ENCODE measurements at places on chromosomes 4 and X.

DNA sequence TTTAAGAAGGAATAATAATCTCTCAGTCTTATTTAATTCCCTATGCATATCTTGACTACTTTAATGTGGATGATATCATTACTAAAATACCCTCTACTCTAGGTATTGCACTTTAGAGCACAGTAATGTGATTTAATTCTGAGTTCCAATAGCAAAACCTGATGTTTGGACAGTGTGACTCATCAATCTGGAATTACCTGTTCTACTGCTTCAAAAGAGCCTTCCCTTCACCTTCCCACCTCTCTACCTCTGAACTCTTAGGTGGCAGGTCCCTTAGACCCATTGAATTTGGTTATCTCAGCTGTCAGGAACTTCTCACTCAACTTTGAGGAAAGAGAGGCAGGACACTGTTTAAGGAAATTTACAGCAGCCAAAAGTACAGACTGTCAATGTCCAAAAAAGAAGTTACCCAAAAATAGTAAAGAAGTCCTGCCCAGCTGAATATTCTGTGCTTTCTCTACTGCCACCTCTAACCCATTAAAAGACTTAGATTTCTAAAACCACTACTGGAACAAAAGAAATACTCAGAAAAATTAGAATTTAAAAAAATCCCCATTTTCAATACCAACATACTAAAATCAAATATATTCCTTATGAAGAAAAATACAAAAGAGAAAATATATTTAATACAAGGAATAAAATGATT lies 123.1 kb upstream of the GPM6A start:
- no peak for DNase-seq

- DNase-seq: no peak
Observed at GRCh38 chrX:119984652-119985051, 41.1 kb upstream of the NKAP start.

DNA sequence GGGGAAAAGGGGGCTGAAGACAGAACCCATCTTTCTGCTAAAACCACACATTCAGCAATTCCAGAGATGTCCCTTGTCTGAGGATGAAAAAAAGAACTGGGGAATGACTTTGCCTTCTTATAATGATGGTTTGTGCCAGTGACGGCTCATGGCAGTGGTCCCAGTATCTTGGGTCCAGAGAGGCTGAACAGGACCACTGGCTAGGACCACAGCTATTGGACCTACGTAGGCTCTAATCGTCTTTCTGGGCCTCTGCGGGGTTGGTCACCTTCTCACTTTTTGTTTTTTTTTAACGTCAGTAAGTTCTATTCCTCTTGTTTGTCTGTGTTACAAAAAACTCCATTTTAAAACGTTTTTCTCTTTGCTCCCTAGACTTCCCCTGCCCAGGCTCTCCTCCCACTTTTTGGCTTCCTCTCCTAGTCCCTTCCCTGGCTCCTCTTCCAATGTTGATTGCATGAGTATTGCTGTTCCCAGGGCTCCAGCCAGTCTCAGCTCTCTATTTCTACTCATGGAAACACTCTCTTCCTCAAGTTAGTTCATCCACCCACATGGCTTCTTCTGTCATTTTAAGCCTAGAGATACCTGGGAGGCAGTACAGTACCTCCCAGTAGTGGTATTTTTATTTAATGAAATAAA lies 52.6 kb upstream of the STX18 start:
- DNase-seq: no peak

DNA sequence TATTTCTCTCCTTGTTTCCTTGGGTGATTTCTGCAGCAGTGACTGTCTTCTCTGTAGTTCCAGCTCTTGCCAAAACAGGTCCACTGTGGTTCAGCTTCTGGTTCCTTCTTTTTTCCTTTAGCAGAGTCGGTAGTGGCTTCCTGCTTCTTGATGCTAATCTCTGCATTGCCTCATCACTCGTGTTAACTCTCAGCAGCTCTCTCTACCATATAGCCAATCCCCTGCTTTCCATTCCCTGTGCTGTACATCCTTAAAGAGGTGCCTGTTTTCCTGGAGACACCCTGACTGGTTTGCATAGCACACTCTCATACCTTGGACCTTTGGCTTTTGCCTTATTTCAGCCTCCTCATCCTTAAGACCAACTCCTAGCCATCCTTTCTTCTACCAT lies 191.2 kb upstream of the LNX1 start:
- DNase-seq: peak; percentile 73

GRCh38 chrX:9597361-9598035 lies 132.6 kb downstream of the TBL1X start:
- DNase-seq: no peak

DNA sequence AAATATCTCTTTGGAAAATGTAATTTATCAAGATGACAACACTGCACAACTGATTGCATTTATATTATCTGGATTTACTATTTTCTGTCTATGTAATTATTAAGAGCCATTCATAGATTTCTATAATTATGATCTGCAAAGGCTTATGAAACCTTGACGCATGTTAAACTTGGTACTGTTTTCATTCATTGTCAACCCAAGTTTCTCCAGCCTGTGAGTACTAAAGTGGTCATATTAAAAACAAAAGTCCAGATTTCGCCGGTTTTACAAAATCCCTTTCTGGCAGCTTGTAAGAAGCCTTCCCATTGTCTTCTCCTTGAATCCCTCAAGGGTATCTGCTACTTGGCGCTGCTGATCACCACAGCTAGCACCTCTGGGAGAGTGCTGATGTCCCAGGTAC lies 19.7 kb upstream of the GRPR start:
- DNase-seq: no peak

DNA sequence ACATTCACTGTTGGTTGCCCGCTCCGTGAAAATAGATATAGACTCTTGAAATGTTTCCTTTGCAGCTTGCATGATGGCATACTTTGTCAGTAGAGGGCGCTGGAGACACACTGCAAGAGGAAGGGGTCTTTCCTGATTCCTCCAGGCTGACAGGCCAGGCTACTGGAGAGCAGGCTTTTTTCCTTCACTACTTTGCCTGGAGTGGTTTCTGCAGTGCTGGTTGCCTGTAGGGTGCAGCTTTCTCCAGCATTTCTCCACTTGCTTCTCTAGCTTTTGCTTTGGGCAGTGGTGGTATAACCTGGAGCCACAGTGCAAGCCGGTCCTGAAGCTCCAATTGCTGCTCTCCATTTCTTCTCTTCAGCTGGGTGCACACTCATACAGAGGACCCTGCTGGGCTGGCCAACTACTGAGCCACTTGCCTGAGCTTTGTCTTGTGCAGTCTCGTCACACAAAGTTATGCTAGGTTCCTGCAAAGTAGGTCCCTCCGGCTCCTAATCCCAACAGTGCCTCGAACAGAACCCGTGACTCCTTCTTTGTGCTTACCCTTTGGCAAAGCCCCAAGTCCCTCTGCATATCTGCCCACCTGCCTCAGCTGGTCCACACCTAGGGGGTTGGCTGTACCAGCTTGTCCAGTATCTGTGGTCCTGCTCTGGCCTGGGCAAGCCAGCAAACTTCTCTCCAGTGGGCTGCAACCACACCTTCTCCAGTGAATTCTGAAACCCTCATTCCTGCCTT lies 46.3 kb downstream of the RASSF6 start:
- peak; percentile 85 for DNase-seq

DNA sequence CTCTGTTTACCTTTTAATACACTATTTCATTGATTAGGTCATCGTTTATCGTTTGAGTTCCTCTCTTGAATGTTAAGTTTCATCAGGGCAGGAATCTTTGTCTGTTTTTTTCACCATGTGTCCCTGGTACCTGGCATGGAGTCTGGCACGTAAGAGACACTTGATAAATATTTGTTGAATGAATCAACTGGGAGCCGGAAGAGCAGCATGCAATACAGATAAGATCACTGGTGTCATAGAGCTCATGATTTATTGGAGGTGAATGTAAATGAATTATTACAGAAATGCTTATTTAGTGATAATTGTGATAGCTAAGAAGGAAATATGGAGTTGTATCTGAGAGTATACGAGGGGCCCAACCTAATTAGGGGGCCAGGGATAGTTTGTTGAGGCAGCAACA lies 62.8 kb downstream of the UCHL1 start:
- DNase-seq: no peak

DNA sequence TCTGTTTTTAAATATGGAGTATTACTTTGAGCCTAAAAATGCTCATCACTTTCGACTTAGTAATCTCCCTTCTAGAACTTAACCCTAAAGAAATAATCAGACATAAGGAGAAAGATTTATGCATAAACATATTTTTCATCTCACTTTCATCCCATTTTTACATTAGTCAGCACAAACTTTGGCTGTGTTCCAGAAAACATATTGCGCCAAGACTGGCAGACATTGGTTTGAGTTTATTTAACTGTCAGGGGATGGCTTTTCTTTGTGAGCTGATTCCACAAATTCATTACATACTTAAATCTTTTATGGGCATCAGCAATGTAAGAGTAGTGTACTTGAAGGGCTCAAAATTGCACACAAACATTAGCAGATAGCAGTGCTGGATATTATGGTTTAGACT lies 23.7 kb downstream of the MAOA start:
- peak; percentile 40 for DNase-seq

DNA sequence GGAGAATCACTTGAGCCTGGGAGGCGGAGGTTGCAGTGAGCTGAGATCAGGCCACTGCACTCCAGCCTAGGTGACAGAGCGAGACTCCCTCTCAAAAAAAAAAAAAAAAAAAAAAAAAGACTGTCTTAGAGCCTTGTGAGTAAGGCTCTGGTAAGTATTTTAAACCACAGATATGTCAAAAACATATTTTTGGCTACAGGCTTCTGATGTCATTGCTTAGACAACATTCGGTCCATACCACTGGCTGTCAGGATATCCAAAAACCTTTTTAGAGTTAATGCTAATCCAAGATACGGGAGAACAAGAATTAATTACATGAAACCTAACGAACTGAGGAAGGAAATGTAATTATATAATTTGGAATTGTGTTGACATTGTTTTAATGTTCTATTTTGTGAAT lies 999.5 kb upstream of the PABPC4L start:
- no peak for DNase-seq

DNA sequence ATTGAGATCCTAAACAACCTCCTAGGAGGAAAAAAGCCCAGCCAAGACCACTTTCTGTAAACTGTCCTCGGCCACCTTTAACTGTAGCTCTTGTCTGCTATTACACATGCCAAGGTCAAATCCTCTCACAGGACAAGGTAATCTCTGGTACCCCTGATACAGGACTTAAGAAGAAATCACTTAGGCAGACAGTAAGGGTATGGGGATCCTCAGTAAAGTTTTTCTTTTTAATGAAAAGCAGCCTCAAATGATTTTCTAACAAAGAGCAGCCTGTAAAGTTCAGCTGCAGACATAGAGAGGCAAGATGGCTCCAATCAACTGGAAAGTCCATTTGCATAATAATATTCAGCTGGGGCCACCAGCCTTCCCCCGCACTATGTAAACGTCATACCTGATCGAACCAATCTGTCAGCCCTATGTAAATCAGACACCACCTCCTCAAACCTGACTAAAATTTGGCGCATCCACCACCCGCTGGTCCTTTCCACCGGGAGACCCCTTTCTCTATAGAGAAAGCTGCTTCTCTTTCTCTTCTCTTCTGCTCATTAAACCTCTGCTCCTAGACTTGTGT lies 14.6 kb upstream of the MPP1 start:
- no peak for DNase-seq

DNA sequence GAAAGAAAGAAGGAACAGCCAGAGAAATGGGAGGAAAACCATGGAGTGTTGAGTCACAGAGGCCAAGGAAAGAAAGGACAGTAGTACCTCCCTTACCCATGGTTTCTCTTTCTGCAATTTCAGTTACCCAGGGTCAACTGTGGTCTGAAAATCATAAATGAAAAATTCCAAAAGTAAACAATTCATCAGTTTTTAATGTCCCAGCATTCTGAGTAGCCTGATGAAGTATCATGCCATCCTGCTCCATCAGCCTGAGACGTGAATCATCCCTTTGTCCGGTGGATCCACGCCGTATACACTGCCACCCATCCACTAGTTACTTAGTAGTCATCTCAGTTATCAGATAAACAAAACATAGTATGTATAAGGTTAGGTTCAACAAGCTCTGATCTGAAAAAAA lies 114.2 kb downstream of the COMMD8 start:
- no peak for DNase-seq

DNA sequence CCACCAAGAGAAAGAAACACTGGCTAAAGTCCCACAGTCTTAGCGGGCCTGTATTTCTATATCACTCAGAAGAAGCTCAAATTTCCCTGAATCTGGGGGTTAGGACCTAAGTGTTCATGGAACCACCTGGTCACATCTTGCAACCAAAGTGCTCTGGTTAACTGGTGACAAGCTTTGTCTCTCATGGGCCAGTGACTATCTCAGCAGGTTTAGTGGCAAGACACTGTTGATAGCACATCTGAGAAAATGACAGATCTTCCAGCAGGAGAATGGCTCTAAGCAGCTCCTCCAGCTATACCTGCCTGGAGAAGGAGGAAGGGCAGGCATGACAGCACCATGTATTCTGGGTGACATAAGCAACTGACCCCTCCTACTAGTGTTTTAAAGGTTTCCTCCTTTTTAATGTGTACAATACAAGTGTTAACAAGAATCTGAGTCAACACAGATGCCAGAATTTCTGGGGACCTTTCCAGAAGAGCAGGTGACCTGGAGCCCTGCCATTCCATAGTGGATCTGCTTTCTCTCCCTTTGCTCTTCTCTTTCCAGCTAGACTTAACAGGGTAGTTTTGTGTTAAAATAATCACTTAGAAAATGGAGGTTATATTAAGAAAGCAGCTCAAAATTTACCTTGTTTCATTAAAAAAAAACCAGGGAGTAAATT lies 17.3 kb upstream of the QRFPR start:
- DNase-seq: no peak

GRCh38 chrX:106959901-106960300 lies 39.7 kb downstream of the CLDN2 start:
- DNase-seq: peak; percentile 19

All from hematopoietic multipotent progenitor cell treated with erythropoietin and hydrocortisone succinate and interleukin-3 and kit ligand, for 4 days (in vitro differentiated cells).